Suppressor macrophage (primary cell): ENCODE measurements at places on chromosomes 3 and 15.
A peak's percentile ranks its signal among the peaks of the same experiment; 100 is the strongest.

DNA sequence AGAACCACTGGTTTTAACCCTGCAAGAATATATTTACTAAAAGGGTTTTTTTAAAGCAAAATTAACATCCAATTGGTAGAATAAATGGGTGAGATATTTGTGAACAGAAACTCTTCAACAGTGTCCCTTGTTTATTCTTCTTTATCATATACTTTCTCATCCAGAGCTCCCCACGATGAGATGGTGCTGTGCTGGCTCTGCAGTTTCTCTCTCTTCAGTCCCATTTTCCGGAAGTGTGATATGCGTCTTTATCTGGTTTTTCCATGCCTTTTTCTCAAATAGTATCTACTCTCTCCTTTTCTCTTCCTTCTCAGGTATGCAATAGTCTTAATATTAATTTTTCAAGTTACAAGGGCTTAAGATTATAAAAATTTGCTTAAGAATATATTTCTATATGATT is 1.5 kb downstream of the EAF2 start:
- peak; percentile 40 for DNase-seq

GRCh38 chr15:61011576-61012336 is 217.3 kb downstream of the RORA start:
- no peak for DNase-seq

DNA sequence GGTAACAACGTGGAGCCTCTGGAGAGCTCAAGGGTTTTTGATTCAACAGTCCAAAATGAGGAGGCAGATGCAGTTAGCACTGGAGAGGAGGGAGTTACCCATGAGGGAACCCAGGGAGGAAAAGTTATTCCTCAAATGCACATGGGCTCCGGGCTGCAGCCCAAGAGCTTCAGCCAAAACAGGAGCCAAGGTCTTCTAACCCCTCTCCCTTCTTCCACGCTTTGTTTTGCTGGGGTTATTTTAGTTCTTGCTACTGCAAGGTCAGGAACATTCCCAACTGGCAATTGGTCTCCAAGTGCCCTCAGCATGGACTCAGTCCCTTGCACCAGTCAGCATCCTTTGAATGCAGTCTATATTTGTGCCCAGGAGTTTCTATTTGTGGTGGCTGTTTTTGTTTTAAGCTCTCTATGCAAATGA is 90.0 kb downstream of the TGFBR2 start:
- no peak for DNase-seq

GRCh38 chr3:3113042-3113709 is 3.0 kb upstream of the IL5RA start:
- no peak for DNase-seq

DNA sequence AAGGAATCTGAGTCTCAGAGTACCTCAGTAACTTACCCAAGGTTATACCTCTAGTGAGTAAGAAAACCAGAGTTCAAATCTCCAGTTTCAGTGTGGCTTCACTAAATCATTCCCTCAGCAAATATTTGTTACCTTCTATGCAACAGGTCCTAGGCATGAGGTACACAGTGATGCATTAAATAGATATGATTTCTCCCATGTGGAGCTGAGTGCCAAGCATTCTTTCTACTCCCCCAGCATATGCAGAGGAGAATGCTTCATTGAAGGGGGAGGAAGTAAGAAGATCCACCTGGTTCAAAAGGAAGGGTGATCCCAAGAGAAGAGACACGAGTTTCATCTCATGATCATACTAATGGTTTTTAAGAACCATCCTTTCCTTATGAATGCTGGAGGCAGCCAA is 6.8 kb upstream of the MTHFS start:
- DNase-seq, result no peak

DNA sequence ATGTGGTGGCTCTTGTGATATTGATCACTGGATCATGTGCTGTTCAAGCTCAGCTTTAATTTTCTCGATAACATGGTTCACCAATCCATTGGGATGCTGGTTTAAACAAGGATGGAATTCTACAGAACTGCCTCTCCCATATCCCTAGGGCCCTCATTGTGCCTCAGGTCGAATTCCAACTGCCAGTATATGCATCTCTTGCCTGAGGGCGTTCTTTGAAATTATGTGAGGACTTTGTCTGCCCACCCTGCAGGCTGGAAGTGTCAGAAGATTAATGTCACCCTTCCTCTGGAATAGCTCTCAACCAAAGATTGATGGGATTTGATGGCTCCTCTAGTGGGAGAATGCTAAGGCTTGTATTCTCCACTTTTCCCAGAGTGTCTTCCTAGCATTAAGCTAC is 175.6 kb upstream of the GALNT15 start:
- DNase-seq, result no peak

DNA sequence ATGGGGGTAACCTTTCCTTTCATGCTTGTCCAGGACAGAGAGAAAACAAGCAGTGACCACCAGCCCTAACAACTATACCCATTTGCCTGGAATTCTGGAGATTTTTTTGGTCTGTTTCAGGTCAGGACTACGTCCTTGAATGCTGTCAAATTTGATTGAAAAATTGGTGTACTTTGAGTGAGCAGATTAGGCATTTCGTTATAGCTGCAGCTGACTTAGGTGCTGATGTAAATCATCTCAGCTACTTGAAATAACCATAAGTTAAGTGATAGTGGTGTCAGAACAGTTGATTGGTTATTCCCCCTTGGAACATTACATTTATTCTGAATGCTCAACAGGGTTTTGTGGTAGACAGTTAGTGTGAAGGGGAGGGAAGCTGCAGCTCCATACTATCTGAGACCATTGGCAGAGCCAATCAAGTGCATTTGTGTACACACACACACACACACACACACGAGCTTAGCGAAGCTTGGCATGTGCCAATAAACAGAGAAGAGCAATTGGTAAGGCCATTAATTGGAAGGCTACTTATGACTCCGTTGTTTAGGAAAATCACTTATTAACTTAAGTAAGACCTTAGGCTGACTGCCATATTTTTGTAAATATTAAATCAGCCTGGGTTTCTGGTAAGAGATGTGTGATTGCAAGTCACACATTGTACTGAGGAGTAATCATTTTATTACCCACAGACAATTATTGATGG is 447.8 kb downstream of the MFSD1 start:
- no peak for DNase-seq
